Dermis blood vessel endothelial cell (primary cell): ENCODE measurements at places on chromosomes 11 and 22.

DNA sequence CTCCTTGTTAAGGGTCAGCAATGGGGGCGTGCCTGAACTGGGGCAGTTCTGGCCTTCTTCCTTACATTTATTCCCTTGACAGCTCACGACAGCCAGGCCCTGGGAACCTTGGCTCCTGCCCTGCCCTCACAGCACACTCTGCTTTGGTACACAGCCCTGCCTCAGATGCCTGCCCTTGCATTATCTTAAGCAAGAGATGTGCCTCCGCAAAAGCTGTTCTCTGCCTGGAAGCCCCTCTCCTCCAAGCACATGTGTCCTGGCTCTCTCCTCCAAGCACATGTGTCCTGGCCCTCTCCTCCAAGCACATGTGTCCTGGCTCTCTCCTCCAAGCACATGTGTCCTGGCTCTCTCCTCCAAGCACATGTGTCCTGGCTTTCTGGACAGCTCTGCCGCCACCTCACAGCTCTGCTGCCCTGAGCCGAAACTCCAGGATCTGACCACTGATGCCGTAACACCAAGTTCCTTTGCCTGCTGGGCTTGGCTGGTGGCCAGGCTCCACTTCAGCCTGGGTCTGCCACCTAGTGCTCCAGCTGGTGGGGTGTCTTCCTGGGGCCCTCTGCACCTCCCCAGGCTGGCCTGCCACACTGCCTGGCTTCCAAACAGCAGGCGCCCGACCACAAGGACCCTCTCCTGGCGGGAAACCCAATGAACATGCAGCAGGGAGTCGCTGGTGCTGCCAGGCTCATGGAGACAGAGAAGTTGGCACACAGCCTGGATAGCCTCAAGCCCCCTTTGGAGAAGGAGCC is 53.0 kb downstream of the SCUBE1 start:
- no peak for DNase-seq

DNA sequence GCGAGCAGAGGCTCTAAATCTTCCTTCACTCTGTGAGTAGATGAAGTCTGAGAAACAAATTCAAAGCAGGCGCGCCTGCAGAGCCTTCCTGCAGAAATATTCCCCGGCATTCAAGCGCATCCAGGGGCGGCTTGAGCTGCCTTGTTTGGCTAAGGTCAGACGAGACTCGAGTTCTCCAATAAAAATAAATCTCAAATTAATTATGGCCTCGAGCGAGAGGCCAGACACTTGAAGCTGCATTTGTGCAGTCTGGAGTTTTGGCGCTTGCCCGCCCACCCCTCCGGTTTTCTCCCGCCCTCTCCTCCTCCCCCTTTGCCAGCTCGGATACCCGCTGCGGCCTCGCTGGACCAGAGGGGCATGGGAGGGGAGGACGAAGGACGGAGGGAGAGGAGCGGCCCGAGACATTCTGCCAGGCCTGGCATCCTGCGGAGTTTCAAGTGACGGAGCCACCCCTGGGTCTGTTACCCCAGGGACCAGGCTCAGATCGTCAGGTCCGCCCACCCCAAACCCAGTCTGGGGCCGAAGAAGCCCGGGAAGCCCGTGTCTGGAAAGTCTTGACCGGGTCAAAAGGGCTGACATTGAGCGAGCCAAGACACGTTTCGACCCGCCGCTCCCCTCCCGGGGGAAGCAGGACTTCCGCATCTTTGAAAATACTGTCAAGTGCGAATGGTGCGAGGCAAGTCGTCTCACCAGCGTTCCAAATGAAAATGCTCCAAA is 3.8 kb upstream of the FLI1 start:
- DNase-seq: no peak

DNA sequence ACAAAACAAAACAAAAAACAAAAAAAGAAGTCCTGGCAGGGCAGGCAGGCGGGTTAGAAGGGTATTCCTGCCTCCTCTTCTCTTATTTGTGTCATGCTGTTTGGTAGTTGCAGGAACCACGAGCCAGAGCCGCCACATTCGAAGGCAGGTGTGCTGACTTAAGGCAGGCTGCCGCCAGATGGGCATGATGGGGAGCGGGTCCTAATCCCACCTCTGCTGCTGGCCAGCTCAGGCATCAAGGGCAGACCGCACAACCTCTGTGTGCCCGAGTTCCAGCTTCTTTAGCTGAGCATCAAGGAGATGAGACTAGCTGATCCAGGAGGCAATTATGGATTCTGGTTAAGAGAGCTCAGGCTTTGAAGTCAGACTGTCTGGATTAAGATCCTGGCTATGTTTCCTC is 12.1 kb downstream of the OAF start:
- DNase-seq: no peak

DNA sequence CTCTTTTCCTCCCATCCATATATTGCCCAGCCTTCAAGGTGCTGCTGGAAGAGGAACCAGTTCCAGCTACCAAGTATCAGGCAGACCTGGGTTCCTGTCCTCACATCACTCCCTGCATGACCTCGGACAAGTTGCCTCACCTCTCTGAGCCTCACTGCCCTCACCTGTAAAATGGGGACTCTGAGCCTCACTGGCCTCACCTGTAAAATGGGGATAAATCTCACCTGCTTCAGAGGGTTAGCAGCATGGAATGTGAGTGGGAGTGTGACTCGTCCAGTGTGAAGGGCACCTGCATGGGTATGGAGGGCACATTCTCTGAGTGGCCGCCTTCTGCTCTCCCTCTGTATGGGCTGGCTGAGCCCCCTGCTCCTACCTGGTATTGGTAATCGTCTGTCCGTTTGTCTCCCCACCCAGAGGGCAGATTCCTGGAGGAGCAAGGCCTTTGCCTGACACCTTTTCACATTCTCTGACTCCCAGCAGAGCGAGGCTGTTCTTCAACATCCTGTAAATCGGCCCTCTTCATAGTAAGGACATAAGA is 3.7 kb downstream of the GRIK4 start:
- DNase-seq: no peak

DNA sequence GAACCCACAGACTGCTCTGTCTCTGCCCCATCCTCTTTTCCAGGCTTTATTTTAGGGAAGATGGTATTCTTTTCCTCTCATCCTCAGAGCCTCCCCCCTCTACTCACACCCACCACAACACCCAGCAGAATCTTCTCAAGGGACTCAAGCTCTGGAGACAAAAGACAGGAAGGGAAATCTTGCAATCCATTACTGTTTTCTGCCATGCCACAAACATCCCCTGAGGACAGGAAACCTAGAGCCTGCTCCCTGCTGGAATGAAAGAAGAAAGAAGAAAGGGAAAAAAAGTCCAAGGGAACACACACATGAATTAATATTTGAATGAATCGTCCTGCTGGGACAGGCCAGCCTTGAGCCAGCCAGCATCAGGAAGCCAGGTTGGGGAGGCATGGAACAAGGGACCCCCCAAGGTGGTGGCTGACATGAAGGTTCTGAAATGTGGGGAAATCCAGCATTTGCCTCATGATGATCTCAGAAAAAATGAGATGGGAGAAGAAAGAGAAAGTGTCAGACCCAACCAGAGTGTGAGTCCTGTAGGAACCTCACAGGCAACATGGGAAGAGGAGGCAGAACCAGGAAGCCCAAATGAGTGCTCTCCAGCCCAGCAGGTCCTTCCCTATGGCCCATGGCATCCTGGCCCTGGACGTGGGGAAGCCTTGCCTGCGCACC is 34.0 kb downstream of the SLCO2B1 start:
- no peak for DNase-seq

DNA sequence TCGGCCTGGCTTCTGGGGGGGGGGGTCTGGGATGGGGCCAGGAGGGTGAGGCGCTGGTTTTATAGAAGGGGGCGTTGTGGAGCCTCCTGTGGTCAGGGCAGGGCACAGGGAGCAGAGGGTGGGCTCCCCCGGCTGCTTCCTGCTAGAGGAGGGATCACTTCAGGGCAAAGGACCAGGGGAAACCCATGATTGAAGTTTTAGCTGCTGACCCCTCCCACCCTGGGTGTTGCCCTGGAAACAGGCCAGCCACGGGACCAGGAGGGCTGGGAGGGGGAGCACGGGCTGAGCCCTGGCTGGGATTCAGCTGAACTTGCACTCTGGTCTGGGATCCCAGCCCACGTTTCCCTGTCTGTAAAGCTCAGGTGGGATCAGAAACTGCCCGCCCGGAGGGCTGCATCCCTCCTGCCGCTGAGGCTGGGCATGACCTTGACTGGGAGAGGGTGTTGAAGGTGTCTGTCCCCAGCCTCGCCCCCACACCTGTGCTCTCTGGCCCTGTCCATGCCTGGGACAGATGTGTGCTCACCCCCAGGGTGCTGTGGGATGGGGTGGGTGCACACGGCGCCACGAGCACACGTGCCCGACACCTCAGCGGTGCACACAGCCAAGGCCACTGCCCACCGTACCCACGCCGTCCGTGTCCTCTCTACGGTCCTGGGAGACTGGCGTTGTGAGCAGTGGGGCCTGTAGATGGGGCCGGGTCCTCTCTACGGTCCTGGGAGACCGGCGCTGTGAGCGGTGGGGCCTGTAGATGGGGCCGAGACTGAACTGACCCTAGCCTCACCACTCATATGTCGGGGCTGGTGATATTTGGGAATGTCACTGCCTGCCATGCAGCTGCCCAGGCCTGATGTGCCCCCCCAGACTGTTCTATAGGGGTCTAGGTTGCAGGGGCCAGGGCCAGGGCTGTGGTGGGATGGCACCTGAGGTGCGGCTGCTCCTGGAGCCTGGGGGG is 2.3 kb downstream of the TSPAN4 start:
- DNase-seq: peak; percentile 95

GRCh38 chr22:36223504-36223903 is 15.8 kb downstream of the APOL2 start:
- DNase-seq: no peak

GRCh38 chr11:11215944-11216343 is 137.1 kb downstream of the CSNK2A3 start:
- DNase-seq: no peak

GRCh38 chr11:119525867-119526196 is 102.9 kb upstream of the THY1 start:
- DNase-seq: no peak

- peak; percentile 41 for DNase-seq
Observed at GRCh38 chr11:44638032-44638431, 72.6 kb downstream of the CD82 start.

- DNase-seq: no peak
Observed at GRCh38 chr11:87460279-87460678, 422.5 kb downstream of the TMEM135 start.

- DNase-seq: peak; percentile 86
Observed at GRCh38 chr11:126231725-126232459, 20.3 kb downstream of the FAM118B start.

DNA sequence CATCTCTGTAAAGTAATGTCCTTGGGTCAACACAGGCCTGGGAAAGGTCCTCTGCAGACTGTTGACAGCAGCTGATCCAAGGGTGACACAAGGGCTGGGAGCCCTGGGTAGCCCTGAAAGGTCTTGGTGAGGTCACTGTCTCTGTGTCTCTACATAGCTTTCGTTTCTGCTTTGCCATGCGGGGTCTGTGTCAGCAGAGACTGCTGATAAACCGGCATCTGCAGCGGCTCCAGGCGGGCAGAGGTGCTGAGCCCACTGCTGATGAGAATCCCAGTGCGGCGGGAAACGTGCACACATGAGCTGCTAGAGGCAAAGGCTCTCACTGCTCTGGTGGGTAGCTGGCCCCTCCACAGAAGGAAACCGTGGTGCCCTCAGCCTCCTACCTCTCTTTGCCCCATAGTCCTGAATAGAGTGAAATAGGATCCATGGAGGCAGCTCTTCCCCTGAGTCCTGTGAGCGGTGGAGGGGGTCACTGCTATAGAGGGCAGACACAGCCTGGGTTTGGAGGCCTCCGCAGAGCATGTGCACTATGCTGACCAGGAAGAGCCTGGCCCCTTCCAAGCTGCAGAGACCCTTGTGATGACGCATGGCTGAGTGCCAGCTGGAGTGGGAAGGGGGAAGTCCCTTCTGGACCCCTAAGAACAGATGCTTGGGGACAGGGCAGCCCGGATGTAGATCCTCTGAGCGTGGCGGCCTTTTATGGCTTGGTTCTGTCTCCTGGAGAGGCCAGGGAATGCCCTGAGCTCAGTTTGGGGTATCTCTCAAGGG is 17.8 kb upstream of the ST3GAL4 start:
- no peak for DNase-seq
